ENCODE measurements at places on chromosomes 5 and 9.

- DNase-seq: no peak
Measured at GRCh38 chr5:15421921-15422412, 78.0 kb upstream of the FBXL7 start.

DNA sequence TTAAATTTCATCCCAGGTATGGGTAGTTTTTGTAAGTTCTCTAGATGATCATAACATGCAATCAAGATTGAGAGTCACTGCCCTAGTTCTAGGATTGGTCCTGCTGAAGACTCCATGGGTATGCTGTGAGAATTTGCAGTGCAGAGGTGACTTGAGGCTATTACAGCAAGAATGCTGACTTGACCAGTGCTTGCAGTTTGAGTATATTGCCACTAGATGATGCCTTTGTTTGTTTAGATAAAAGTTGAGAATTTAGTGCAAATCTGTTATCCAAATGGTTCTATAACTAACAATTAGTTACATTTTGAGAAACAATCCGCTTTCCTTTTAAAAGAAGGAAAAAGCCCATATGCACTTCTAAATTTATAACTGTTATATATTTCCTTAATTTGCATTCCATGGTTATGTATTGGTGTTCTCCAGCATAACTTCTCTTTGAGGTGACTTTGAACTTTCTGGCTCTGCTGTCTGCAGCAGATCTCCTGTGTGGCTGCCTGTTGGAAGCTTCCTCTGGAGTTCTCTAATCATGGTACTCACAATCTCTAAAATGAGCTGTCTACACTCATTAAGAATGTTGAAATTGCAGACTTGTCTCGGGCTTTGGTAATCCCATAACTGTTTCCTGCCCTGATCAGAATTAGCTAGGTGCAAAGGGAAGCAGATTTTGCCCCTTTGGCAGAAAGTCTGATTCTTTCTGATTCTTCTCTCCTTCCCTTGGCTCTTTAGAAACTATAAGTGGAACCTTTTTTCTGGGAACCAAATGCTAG, 24.9 kb downstream of the MELK start:
- peak; percentile 74 for DNase-seq

DNA sequence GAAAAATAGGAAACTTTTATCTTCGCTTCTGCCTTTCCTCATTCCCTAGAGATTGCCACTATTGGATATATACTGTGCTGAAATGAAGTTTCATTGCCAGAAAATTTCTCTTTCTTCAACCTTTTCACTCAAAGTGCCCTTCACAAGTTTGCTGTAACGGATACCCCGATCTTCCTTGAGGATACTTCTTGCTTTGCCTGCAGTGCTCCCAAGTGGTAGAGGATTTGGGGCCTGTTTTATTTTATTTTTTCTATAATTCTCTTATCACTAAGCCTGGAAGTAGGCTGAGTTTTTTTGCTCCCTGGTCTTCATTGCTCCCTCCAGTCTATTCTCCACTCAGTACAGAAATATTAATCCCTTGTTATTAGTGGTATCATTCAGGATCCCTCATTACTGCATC, 481.4 kb upstream of the CDH18 start:
- no peak for DNase-seq

DNA sequence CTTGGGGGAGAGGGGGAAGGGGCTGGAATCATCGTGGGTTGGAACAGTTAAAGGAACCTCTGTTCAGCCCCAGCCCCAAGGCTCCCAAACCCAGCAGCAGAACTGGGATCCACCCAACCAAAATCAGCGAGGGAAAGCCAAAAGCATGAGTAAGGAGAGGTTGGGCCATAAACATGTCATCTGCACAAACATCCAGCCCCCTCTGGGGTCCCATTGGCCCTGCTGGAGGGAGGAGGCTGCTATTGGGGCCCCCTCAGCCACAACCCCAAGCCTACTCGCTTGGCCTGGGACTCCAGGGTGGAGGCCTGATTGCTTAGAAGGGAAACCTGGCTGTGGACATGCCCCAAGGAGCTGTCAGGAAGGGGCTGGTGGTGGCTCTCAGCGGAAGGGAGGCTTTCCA, 154.9 kb downstream of the FGF18 start:
- DNase-seq: no peak

DNA sequence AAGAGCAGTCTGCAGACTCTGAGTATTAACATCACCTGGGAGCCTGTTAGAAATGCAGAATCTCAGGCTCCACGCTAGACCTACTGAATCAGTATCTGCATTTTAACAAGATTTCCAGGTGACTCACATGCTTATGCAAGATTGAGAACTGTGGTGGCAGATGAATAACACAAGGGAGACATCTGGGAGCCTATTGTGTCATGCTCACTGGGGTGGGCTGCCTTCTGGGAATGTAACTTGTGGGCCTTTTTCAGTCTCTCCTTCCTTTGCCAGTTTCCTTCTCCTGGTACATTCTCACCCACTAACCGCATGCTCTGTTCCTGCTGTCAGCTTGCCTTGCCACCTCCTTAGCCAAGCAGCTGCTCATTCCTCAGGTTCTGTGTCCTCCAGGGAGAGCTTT, 176.6 kb upstream of the C9orf72 start:
- no peak for DNase-seq

- peak; percentile 21 for DNase-seq
Measured at GRCh38 chr9:95822583-95823431, 52.7 kb upstream of the ERCC6L2 start.

DNA sequence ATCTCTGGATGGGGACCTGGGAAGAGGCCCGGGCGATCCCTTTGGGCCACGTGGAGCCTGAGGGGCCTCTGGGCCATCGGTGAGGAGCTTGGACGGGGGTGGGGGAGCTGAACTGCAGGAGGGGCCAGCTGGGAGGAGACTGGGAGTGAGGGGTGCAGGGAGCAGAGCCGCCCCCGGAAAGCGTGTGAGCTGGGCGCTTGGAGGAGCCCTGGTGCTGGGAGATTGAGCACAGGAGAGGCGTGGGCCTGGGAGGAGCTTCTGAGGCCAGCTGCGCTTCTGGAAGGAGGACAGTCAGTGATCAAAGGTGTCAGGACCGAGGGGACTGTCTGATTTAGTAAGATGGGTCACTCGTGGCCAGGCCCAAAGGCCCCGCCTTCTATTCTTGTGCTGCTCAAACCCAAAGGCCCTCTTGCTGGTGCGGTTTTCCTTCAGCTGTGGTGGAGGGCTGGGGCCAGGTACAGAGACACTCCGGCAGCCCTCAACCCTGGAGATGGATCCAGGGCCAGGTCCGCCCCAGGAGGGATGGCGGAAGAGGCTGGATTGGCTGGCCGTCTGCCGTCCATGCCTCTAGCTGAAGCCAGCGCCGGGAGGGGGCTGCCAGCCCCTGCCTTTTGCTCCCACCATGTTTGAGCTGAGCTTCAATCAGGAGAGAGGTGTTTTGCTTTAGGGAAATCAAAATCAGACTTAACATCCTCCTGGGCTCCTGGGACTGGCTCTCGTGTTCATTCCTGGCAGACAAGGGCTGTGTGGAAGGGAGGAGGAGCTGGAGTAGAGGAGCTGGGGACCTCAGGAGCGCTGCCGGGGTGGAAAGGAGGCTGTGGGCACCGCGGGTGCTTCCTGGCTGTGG, 21.6 kb downstream of the NCS1 start:
- DNase-seq: no peak

GRCh38 chr9:121207371-121207940, 5.8 kb upstream of the RAB14 start:
- DNase-seq: no peak

DNA sequence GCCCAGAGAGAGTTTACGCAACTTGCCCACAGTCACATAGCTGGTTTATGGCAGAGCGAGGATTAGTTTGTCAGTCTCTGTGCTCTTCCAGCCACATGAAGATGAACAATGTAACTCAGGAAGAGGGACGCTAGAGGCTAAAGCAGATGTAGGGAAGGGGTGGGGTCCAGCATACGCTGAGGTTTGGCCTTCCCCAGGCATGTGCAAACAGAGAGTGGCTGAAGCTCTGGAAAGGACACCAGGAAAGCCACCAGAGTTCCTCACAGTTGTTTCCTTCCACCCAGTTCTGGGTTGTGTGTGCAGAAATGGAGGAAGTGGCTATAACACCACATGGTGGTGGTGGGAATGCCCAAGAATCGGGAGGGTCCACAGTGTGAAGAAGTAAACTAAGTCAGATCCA, 60.0 kb downstream of the SNX18 start:
- no peak for DNase-seq

DNA sequence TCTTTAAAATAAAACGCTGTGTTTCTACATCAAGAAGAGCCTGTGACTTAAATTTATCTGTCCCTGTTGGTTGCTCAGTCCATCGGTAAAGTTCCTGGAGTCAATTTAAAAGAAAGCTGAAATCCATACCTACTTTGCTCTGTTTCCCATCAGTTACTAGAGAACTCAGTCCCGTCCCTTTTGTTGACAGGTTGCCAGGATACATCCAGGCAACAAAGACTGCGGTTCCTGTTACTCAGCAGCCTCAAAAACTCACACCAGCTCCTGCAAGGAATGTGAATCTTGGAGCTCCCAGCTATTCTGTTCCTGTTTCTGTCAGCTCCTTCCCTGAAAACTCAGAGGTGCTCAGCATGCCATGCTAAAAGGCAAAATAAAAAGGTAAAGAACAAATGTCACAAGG, at the start of gene ZNF474:
ZNF474 (plus strand) TSS at position 241 of the 400 bp plus-strand sequence. CDS start 22,445 bp downstream, outside the sequence.
- no peak for DNase-seq

DNA sequence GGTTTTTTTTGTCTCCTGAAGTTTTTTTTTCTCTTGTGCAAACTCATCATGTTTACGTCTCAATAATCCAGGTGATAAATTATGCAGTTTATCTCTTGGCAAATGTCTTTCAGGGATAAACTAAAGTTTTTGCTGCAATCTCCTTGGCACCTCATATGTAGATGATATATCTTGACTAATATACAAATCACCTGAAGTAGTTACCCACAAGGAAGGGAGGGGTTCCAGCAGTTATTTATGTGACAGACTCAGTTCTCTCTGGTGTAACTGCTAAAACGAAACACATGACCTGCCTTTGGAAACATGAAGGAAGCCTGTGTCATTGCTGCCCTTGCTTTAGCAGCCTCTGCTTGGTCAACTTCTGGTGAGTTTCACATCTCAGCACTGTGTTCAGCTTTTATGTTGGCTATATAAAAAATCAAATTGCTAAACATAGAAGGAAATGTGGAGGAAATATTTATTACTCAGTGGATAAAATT, 39.3 kb upstream of the KIAA1958 start:
- DNase-seq: no peak

DNA sequence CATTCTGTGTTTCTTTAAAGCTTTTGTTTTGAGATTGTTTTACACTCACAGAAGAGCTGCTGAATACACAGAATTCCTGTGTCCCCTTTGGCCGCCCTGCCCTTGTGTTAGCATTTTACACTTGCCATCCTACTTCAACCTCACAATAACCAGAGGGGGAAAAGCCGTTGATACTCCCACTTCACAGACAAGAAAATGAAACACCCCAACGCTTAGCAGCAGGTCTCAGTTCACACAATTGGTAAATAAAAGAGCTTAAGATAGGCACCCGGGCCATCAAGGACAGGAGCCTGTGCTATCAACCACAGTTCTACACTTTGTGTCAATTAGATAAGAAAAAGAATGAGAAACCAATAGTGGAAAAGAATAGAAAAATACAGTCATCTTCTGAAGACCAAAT, 178.0 kb downstream of the SYK start:
- DNase-seq: no peak

- DNase-seq: no peak
Measured at GRCh38 chr9:123011878-123012528, 21.5 kb upstream of the GPR21 start.

DNA sequence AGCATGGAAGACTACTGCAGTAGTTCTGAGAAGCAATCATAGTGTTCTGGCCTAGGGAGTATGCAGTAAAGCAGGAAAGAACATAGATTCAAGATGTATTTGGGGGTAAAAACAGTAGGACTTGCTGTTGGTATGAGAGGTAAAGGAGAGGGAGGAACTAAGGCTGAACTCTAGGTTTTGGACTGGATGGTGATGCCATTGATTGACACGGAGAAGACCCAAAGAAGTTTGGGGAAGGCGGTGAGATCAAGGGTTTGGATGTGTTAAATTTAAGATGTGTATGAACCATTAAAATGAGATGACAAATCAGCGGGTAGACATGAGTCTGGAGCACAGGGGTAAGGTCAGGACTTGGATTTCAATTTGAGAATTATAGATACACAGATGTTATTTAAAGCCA, 2.0 kb upstream of the CDC37L1 start:
- DNase-seq: no peak

- DNase-seq: peak; percentile 37
Measured at GRCh38 chr9:32644698-32645097, 9.2 kb upstream of the TAF1L start.

DNA sequence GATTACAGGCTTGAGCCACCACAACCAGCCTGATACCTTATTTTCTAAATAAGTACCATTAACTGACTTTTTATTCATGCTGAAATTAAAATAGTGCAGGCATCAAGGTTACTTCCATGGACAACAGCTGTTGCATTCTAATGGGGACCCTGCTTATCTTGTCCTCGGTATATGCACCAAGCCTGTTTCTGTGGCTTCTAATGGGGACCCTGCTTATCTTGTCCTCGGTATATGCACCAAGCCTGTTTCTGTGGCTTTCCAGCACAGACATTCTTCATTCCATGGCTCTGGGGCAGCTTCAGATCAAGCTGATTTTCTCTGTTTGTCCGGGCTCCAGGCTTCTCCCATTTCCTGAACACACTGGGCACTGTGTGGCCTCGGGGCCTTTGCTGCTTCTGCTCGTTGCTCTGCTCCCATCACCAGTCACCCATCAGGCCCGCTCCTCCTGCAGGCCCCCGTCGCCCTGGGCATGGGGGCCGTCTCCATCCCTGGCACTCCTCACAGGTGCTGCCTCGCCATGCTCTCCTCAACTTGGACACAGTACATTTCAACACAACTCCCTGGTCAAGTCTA, 30.7 kb downstream of the ZNF354A start:
- DNase-seq: no peak

GRCh38 chr9:112033237-112034215, 136.9 kb downstream of the UGCG start:
- DNase-seq: no peak

- no peak for DNase-seq
Measured at GRCh38 chr5:127834094-127834531, 130.9 kb downstream of the CCDC192 start.

GRCh38 chr5:94191604-94192003, 426.8 kb downstream of the KIAA0825 start:
- DNase-seq: peak; percentile 37
